ENCODE measurements at places on chromosomes 2 and 18. TPM values are rescaled to one million over a fixed set of nuclear protein-coding genes. Genes with fewer than 3 reads are reported as not detected.

GRCh38 chr2:171317492-171318125 lies 116.2 kb downstream of the METTL8 start:
- no peak for DNase-seq

Gene GATA6
- total RNA-seq, result 10.9 TPM

- DNase-seq, result no peak
Measured at GRCh38 chr2:209577376-209578357, 153.8 kb downstream of the MAP2 start.

Gene ALPI
- not detected for total RNA-seq

- DNase-seq, result peak; percentile 85
Measured at GRCh38 chr2:156455361-156455975, 19.3 kb downstream of the GPD2 start.

DNA sequence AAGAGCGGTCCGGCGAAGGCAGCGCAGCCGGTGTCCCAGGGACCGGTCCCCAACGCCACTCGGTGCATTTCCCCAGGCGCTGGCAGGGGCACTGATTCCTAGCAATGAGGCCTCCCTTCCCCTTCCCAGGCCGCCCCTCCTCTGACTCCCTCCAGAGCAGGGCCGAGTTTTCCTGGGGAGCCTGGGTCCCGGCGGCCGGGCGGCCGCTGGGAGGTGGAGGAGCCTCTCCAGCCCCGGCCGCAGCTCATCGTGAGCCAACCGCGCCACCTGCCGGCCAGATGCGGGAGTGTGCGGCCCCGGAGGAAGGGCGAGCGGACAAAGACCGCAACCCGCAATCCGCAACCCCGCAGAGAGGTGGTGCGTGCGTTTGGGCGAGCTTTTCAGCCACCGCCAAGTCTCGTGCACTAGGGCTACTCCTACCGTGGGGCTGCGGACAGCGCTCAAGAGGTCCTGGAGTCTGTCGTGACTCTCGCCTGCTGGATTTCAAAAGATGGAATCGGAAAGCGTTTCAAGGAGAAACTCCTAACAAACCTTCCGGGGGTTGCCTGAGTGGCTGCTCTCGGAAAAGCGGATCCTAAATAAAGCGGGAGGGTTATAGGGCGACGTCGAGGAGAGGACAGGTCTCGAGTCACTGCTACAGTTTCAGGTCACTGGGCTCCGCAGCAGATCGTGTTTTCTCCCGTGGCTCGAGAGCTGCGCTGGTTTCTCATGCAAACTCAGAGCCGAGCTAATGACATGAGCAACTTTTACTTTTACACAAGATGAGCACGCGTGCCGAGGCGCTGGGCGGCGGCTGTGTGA lies 1.5 kb upstream of the EPHA4 start:
- peak; percentile 98 for DNase-seq

- DNase-seq, result no peak
Measured at GRCh38 chr2:212854116-212854515, 297.3 kb downstream of the IKZF2 start.

DNA sequence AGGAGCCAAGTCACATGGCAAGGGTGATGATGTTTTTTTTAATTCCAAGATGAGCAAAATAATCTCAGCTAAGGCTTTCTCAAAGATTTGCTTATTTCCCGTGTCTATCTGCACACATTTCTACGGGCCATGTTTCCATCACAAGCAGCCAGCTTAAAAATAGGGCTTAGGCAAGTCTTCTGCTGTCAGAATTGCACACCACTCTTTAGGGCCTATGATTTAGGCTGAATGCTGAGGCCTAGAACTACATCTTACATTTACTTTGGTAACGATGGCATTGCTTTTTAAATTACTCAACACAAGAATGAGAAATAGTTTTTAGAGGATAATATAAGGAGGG lies 144.2 kb downstream of the RNF144A start:
- DNase-seq, result no peak

Gene IL36G
- not detected for total RNA-seq

DNA sequence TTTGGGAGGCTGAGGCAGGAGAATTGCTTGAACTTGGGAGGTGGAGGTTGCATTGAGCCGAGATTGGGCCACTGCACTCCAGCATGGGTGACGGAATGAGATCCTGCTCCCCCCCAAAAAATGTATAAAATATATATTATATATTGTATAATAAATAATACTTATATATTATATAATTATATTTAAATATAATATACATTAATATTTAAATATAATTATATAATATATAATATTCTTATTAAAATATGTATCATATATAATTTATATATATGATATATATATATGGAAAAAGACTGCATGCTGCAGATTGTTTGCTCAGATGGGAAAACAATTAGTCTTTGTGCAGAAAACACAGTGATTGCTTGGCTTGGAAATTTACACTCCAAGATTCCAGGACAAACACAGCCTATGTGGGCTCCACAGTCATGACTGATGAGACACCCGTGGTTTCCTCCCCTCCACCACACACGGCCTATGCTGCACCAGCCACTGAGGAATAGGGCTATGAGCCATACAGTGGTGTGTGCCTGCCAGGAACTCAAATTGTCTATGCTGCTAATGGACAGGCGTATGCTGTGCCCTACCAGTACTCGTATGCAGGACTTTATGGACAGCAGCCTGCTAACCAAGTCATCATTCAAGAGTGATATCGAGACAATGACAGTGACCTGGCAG lies 30.0 kb downstream of the PMAIP1 start:
- peak; percentile 58 for DNase-seq

- no peak for DNase-seq
Measured at GRCh38 chr2:166333801-166334200, 41.9 kb downstream of the SCN9A start.

DNA sequence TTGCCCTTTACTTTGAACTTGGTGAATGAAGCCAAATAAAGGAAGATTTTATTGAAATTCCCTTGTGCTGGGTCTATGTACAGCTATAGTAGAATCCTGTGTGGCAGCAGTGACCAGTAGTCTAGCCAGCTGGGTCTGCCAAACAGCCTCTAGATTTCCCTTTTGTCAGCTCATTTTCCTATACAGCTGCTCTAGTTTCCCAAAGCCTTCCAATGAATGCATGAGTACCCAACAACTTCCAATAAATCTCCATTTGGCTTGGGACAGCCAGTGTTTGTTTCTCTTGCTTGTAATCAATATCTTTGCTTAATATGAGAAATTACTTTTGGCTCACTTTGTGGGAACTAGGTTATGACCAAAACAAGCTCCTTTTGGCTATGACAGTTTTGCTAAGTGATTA lies 43.6 kb downstream of the SCN9A start:
- no peak for DNase-seq

Gene COL4A4
- total RNA-seq, result 0.36 TPM

Gene SCG2
- total RNA-seq, result 2.4 TPM

DNA sequence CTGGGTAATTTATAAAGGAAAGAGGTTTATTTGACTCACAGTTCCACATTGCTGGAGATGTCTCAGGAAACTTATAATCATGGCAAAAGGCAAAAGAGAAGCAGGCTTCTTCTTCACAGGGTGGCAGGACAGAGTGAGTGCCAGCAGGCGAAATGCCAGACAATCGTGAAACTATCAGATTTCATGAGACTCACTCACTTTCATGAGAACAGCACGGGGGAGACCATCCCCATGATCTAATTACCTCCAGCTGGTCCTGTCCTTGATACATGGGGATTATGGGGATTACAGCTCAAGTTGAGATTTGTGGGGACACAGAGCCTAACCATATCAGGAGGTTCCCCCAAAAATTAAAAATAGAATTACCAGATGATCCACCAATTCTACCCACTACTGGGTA lies 675.5 kb upstream of the SLC8A1 start:
- no peak for DNase-seq

Gene ACTG2
- total RNA-seq, result 0.72 TPM

Gene CRACDL
- total RNA-seq, result not detected

Gene CEP192
- 29.8 TPM for total RNA-seq

Gene IGFBP5
- 29.5 TPM for total RNA-seq

GRCh38 chr2:142688856-142689605 lies 188.4 kb upstream of the KYNU start:
- no peak for DNase-seq

GRCh38 chr2:156309167-156309566 lies 23.4 kb downstream of the NR4A2 start:
- DNase-seq, result no peak

DNA sequence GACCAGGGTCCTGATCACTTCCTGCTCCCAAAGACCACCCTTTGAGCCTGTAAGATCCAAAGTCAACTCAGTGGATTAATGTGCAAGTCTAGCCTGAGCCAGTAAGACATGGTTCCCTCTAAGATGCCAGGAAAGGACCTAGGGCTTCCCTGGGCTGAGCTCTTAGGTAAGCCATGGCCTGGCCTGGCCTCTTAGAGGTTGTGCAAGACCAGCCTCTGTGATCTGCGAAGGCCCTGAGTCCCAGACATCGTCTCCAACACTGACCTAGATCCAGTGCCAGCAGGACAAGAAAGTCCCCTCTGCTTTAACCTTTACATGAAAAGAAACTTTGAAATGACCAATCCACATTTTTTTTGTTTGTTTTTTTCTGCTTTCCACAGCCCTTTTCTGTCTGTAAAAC lies 73.6 kb upstream of the CYP1B1 start:
- no peak for DNase-seq
